Inflammatory macrophage treated with lipopolysaccharide for 4 hours (primary cell): ENCODE measurements at places on chromosomes 2 and 18.

GRCh38 chr2:75276093-75277029 is 77.0 kb upstream of the TACR1 start:
- DNase-seq, result no peak

- DNase-seq, result no peak
Measured at GRCh38 chr2:95276244-95276887, 2.1 kb downstream of the PROM2 start.

DNA sequence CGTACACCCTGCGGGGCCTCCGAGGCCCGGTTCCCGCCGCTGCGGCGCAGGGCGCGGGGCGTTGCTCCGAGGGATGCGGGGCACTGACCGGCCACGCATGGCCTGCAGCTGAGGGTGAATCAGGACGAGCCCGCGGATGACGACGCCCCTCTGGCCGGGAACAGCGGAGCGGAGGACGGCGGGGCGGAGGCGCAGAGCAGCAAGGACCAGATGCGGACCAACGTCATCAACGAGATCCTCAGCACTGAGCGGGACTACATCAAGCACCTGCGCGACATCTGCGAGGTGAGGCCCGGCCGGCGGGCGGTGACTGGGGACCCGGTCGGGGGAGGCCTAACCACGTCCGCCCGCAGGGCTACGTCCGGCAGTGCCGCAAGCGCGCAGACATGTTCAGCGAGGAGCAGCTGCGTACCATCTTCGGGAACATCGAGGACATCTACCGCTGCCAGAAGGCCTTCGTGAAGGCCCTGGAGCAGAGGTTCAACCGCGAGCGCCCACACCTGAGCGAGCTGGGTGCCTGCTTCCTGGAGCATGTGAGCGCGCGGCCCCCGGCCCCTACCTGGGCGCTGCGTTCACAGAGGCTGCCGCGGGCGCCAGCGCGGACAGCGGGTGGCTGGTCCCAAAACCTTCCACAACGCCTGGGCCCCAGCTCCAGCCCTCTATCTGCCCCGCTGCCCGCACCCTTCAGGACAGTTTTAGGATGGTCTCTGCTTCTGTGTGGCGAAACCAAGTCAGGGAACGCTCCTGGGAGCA is 53.2 kb downstream of the FAM168B start:
- DNase-seq, result no peak

DNA sequence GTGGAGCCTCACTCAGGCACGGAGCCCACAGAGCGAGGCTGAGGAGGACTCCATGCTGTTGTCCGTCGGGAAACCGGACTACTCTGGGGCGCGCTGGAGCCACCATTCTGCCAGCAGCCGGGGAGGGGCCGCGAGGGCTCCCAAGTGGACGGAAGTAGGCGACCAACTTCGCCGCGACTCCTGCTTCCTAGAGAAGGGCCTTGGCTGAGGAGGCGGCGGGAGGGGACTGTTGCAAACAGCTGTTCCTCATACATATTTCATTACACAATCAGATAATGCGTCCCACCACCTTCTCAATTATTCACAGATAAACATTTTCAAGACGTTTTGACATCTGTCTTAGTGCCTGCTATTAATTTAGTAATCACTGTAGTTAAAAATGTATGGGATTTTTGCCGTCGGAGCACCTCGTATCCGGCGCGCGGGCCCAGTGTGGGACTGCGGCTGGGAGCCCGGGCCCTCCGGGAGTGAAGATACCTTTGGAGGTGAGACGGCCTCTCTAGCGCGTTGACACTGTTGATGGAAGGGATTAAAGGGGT is 11.7 kb upstream of the SIX3 start:
- peak; percentile 37 for DNase-seq

DNA sequence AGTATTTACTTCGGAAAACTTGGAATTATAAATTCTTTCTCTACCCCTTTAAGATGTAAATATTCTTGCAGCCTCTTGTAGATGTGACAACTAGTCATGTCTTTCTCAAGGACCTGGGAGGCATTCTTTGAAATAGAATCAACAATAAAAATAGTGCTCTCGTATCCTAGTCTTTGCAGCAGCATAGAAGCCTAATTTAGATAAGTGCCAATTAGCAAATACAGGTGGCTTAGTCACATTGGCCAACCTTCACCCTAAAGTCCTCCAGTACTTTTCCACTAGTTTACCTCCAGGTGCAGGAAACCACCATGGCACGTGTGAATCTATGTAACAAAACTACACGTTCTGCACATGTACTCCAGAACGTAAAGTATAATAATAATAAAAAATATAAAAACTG is 3.5 kb upstream of the ZSWIM2 start:
- no peak for DNase-seq

DNA sequence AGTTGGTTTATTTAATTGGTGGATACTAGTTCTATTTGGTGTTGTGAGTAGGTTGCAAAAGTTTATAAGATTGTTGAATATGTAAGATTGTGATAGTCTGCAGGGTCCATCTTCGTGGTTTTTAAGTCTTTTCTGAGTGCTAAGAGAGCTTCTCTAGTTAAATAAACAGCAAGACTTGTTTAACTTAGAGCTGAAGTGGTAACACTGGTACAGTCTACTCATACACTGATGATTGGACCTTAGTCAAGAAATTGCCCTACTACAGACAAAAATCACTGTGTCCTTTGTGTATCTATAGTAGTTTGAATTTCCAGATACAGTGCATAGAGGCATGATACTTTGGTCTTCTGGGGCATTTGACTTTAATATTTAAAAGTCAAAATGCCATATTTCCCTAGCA is 94.6 kb downstream of the PHLPP1 start:
- no peak for DNase-seq

DNA sequence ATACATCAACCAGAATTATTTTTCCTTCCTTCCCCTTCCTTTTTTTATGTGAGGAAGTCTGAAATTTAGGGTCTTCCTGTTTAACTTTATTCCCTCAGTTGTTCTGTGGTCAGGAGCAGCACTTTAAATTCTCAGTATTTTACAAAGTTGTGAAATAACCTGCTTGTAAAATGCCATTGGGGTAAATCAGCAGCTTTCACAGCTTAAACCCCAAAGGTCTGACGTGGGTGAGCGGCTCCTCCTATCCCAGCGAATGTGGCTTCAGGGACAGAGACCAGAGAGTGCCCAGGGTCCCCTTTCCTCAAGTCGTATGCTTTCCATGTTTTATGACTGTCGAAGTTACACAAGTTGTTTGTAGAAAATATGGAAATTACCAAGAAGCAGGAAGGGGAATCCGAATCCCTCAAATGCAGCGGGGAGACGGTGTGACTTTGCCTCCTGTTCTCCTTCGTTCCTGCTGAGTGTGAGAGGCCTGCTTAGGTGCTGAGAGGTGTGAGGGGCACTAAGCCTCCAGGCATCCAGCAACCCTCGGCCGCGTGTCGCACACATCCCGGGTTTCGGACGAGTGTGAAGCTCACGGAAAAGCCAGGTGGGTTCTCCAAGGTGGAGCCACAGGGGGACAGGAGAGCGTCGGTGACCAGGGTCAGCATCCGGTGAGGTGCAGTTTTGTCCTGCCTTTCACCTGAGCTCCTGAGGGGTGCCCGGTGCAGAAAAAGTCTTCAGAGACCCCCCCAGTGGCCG is 10.8 kb upstream of the KCNG2 start:
- DNase-seq, result no peak

DNA sequence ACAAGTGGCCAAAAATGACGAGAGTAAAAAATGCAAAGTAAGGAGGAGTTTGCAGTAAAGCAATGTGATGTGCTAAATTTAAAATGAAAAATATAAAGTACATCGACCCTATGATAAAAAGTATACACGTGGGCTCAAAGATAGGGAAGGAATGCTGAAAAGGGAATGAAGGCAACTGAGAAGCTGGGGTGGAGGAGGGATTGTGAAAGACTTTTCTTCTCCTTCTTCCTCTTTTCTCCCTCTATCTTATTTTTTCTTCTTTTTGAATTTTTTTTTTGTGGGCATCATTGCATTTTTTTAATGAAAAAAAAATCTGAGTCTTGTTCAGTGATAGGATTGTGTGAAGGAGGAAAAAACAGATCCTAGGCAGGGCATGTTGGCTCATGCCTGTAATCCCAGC is 57.6 kb upstream of the STK17B start:
- DNase-seq, result peak; percentile 44

DNA sequence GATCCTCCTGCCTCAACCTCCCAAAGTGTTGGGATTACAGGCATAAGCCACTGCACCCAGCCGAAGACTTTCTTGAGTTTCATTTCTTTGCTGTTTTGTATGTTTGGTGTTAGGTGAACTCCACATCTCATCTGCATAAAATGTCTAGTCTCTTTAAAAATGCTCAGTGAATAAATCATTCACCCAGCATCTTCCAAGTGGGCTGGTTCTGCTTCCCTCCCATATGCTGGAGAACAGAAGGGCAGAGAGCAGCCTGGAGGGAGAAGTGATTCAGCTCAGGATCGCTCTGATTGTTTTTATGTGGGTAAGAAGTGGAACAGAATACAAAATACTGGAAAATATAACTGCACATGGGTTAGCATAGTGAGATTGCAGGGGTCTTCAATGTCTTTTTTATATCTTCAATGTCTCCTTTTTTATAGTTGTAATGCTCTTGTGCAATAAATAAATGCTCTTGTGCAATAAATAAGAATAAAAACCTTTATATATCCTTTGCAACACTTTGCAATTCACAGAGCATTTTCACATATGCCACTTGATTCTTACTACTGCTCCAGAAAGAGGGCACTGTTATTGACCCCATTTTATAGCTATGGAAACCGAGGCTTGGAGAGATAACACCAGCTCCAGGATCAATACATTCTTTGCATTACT is 253.0 kb upstream of the NCKAP5 start:
- DNase-seq, result no peak

- DNase-seq, result no peak
Measured at GRCh38 chr18:75638776-75639471, 211.4 kb upstream of the SMIM21 start.

DNA sequence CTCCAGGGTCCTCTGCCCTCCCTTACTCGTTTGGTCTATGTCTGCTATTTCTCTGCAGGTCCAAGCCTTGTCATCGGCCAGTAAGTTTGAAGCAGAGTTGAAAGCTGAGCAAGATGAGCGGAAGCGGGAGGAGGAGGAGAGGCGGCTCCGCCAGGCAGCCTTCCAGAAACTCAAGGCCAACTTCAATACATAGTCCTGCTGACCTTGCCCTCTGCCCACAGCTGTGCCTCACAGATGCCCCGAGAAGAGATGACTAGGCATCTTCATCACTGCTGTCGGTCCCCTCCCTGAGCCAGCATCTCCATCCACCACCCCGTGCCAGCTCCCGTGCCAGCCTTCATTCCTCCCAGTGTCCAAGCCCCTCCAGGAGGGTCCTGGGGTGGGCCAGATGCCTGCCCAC is 15.6 kb upstream of the GIGYF2 start:
- DNase-seq, result no peak

GRCh38 chr2:157264099-157264498 is 6.6 kb downstream of the GALNT5 start:
- no peak for DNase-seq

GRCh38 chr2:88177556-88177955 is 7.4 kb downstream of the THNSL2 start:
- DNase-seq, result no peak

DNA sequence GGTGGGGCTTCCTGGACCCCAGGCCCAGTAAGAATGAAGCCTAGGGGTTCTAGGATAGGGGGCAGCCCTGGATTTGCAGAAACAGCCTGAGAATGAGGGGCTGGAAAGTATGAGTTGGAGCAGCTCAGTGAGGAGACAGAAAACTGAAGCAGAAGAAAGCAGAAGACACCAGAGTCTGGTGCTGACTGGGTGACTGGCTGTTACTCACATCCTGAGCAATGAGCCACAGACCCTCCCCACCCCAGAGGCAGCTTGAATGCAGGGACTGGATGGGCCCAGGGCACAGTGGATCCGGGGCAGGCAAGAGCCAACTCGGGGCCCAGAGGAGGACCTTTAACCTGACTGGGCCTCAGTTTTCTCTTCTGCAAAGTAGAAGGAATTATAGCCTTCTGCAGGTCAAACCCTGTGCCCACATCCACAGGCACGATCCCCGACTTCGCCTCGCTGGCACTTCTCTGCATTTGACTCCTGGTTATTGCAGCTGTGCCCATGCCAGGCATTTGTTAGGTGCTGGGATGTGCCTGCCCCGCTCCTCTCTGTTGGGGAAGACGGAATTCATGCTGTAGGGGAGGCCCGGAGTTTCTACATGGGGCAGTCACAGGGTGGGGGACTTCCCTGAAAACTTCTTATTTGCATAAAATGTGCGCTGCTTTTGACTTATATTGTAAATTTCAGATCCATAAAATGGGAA is 8.5 kb downstream of the STEAP3 start:
- DNase-seq, result peak; percentile 66

- DNase-seq, result no peak
Measured at GRCh38 chr18:10797896-10798295, 272.1 kb downstream of the NAPG start.

DNA sequence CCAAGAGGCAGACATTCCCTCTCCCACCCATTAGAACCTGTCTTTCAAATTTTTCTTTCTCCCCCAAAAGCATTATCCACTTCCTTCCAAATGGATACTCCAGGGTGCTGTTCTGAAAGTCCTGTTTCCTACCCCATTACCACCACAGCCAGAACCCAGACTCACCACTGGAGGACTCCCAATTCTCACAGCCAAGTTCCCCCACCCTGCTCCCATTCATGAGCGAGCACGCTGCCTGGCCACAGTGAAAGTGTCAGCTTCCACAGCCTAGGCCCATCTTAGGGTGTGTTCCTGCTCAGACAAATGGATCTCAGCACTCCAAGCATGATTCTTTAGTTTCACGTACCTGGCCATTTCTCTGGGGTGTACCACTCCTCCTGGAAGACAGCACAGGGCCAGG is 3.8 kb upstream of the ANKRD53 start:
- no peak for DNase-seq

GRCh38 chr2:233290051-233290845 is 17.4 kb upstream of the SAG start:
- DNase-seq, result no peak

GRCh38 chr18:74868461-74868860 is 270.8 kb downstream of the ZNF407 start:
- no peak for DNase-seq

DNA sequence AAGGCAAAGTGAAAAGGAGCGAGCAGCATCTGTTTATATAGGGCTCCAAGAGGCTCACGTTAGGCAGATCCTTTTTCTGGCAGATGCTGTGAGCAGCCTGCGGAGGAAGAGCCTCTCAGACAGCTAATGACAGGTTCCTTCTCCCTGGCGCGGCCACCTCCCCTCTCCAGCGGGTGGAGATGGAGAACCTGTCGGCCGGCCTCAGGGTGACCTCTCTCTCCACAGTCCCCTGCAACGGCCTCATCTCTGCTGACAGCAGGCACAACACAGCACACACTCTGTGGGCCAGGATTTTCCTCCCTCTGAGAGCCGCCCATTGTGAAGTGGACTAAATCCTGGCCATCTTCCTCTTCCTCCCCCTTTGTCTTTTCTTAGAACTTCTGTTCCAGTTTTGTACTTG is 119.8 kb downstream of the PRKCE start:
- peak; percentile 73 for DNase-seq

- no peak for DNase-seq
Measured at GRCh38 chr2:110842048-110842447, 109.7 kb downstream of the ACOXL start.

DNA sequence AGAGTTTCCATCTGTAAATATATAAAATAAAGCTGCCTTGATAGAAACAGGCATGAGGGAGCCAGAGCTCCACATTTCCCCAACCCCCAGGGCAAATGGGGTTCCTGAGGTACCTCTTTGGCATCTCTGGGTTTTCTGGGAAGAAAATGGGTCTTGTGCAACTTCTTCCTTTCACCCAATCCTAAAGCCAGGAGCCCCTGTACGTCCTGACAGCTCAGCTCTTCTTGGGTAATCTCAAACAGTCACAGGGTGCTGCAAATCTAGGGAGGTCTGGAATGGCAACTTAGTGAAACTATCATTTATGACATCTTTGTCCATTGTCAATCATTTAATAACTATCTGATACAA is 36.6 kb upstream of the STAT1 start:
- no peak for DNase-seq

GRCh38 chr2:42970151-42970550 is 177.8 kb upstream of the HAAO start:
- DNase-seq, result no peak

- no peak for DNase-seq
Measured at GRCh38 chr2:51120754-51121280, 88.9 kb upstream of the NRXN1 start.
